ENCODE measurements at places on chromosomes 2 and 18.

- no peak for DNase-seq
Measured at GRCh38 chr2:145811276-145812164, 1291.6 kb upstream of the ZEB2 start.

- no peak for DNase-seq
Measured at GRCh38 chr2:238169048-238169707, 10.4 kb downstream of the ERFE start.

DNA sequence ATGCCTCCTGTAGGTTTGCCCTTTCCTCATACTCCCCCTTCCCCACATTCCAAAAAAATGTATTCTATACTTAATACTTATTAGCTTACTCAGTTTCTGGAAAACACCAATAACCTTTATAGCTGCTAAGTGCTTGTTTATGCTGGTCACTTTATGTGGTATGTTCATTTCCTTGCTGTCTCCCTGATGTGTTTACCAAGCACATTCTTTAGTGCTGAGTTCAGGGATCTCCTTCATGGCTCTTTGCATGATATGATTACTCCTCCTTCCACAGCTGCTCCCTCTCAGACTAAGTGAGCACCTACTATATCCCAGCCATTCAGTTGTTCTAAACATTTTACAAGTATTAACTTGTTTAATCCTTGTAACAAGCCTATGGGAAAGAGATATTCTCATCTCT is 698.3 kb upstream of the FANCL start:
- DNase-seq, result no peak

- no peak for DNase-seq
Measured at GRCh38 chr2:53067056-53067455, 700.5 kb upstream of the CHAC2 start.

GRCh38 chr2:122681626-122682025 is 926.2 kb downstream of the TSN start:
- no peak for DNase-seq

- no peak for DNase-seq
Measured at GRCh38 chr2:71857636-71858035, 290.0 kb downstream of the CYP26B1 start.

DNA sequence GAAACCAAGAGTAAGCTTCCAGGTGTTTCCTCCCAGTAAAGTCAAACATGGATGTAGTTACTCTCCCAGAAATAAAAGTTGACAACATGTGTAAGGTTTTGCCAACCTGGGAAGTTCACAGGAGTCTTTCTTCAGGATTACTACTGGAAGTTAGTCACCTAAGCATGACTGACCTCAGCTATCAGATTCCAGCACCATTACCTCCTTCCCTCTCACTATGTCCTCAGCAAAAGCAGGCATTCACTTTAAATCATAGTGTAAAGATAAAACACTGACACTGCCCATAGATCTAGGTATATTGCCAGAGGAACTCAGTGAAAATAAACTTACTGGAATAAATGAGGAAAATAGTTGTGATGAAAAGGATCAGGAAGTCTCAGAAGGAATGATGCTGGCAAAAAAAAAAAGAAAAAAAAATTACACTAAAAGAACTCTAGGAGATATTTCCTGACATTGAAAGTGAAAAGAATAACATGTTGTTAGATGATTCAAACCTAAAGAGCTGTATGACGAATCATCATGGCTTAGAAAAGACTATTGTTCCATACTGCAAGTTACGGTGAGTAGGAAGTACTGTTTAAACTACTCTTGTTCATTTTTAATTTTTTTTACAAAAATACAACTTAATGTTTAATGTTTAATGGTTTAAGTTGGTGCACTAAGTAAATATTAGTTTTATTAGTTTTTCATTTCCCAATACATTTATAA is 484.5 kb upstream of the ZNF804A start:
- DNase-seq, result no peak

DNA sequence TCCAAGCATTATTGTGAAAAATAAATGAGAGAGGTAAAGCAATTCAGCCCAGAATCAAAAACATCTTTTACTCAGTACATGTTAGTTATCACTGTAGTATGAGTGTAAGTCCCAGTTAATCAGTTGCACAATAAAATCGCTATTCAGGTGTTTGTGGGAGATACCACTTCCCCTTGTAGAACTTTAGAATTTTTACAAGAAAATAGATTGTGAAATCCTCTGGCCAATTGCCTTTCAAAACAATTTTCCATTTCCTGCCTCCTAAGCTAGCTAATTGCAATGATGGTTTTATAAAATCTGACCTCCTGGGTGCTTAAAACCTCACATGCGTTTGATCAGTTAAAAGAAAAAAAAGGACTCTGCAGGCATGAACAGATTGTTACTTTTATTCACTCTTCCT is 332.5 kb downstream of the PID1 start:
- no peak for DNase-seq

DNA sequence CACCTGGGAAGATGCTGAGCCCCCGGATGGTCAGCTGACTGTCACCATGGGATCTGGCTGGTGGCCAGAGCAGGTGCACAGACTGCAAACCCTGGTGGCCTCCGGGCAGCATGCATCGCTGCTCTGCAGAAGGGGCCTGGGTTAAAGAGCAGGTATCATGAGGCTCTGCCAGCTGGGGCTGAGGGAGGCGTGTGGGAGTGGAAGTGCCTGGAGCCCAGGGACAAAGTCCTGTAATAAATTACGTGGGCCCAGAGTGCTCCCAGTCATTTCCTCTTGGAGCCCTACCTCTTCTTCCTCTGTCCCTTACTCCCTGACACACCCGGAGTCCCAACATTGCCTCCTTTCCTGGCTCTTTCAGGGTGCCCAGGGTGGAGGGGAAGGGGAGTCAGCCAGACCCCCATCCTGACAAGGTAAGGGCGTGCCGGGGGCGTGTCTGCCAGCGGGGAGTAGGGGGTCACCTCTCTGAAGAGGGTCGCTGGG is at the start of gene MYO7B:
TSS of gene MYO7B (plus strand) at position 262 of the 480 bp plus-strand sequence. CDS start 24,040 bp downstream, outside the sequence.
- no peak for DNase-seq

DNA sequence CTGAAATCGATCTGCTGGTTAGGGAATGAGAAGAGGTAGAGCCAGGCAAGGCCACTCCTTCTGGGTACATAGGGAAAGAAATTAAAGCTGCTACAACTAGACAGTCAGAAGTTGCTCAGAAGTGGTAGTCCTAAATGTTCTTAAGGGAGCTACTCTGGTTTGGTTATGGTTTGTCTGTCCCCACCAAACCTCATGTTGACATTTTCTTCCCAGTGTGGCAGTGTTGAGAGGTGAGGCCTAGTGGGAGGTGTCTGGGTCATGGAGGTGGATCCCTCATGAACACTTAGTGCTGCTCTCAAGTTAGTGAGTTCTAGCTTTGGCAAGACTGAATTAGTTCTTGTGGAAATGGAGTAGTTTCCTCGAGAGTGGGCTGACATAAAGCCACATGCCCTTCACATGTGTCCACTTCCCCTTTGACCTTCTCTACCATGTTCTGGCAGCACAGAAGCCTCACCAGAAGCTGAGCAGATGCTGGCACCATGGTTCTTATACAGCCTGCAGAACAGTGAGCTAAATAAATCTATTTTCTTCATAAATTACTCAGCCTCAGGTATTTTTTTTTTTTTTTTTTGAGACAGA is 14.7 kb downstream of the RNF103 start:
- DNase-seq, result no peak

- no peak for DNase-seq
Measured at GRCh38 chr2:209564816-209565215, 141.0 kb downstream of the MAP2 start.

DNA sequence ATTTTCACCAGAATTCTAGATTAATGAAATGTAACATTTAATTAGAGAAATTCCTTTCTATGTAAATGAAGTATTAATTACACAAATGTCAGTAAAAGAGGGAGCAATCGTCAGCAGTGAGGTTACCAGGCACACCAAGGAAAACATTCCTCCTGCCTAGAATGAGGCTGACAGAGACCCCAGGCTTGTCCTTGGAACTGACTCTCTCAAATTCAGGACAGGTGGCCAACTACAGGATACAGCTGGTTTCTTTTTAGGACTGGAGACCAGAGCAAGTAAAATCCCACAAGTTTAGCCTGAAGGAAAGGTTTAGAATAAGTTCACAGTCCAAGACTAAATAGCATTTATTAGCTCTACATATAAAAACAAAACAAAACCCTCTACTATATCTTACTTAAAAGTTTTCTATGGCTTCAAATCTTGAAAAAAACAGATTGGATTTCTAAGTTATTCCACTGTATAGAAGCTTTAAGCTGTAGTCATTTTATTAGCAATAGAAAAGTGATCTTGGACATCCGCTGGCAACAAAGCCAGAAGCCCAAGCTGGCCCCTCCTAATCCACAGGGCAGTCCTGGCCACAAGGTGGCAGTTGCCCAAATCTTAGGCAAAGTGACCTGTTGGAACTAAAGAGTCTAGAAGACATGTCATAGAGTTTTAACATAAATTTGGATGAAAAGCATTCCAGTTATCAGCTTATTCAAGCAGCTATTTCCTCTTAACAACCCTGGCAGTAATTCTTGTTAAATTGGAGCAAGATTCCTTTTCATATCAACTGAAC is 81.0 kb downstream of the SP3 start:
- no peak for DNase-seq

- DNase-seq, result no peak
Measured at GRCh38 chr18:42107691-42108450, 152.8 kb downstream of the PIK3C3 start.

DNA sequence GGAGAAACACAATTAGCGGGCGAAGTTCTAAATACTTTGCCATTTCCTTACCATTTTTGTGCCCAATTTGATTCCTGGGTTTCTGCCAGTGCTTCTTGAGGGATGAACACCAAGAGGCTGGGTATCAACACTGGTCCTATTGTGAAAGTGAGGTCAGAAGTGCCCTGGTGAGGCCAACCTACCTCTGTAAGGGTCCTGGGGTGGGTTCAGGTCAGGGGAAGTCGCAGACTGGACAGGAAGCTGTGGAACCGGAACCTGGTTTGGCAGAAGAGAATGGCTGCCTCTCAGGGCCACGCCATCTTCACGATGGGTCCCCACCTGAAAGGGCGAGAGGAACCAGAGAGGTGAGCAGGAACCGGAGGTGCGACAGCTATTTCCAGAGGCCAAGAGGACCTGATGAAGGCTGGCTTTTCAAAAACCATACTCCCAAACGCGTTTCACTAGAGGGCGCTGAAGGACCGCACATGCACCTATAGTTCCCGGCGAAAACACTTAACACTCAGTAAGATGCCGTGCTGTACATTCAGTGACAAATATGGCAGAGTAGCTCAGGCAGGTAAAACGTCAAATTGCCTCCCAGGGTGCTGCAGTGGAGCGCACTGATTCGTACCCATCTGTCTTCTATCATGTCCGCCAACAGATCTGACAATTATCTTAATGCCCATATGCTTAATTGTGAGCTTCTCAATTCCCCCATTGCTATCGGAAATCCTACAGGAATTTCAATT is 275.3 kb upstream of the CCDC68 start:
- peak; percentile 1 for DNase-seq

GRCh38 chr18:75120521-75120920 is 88.4 kb downstream of the PTGR3 start:
- no peak for DNase-seq

- DNase-seq, result no peak
Measured at GRCh38 chr2:240217431-240218301, 77.2 kb upstream of the OTOS start.

- DNase-seq, result no peak
Measured at GRCh38 chr18:22433956-22434355, 16.2 kb upstream of the CTAGE1 start.

DNA sequence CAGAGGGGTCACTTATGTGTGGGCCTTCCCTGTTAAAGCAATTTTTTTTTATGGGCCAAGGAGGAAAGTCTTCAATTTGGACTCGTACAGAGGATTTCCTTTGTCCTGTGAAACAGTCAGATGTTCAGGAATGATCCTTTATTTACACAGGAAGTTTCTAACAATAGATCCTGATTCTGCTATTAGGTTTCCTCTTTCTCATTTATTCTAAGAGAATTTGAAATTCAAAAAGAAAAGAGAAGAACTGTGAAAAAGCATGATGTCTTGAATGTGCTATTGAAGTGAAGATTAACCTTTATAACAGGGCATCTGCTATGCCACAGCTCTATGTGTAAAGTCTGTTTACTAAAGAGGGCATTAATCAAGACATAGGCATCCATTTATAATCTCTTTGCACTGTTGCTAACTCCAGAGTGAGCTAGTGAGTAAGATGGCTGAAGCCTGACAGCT is 105.3 kb upstream of the FAM98A start:
- DNase-seq, result no peak

GRCh38 chr18:61606759-61607158 is 273.5 kb downstream of the CDH20 start:
- no peak for DNase-seq

GRCh38 chr2:120066800-120067547 is 54.1 kb downstream of the EPB41L5 start:
- no peak for DNase-seq

- no peak for DNase-seq
Measured at GRCh38 chr2:177584030-177584692, 191.6 kb downstream of the AGPS start.

- DNase-seq, result no peak
Measured at GRCh38 chr2:151761687-151762086, 27.4 kb upstream of the NEB start.

DNA sequence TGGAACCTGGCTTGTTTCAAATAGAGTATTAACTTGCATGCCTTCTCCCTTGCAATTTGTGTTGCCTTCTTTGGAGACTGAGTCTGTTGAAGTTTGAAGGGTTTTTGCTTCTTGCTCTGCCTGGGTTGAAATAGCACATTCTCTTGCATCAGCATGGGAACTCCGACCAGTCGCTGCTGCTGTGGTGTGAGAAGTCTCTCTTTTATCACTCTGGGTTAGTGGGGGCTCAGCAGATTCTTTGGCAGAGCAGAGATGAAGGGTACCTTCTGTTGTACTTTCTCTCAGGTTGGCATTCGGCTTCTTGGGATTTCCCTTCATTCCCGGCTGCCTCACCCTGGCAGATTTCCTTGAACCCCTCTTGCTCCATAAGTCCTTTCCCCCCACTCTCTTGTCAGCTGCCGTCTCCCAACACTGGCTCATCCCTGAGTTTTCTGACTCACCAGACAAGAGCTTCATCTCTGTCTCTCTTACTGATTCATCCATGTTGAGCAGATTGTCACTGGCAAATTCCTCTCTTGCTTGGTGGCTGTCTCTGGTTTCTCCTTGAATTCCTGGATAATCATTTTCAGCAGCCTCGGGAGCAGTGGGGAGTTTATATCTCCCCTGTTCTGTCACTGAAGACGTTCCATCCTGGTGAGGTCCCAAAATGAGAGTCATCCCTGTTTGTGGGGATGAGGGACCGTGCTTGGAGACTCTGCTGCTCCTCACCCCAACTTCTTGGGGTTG is 49.9 kb downstream of the ALPK2 start:
- no peak for DNase-seq

GRCh38 chr18:75343389-75343788 is 84.1 kb downstream of the SMIM21 start:
- no peak for DNase-seq

GRCh38 chr2:113685471-113685870 is 58.4 kb downstream of the RABL2A start:
- DNase-seq, result no peak

Measured in stimulated activated CD4-positive, alpha-beta T cell treated with anti-CD3 and anti-CD28 coated beads, TNF-alpha, amount 100 ng/mL, for 4 hours (primary cell).